ENCODE measurements at places on chromosomes 12 and 14. TPM values are rescaled to one million over a fixed set of nuclear protein-coding genes. Genes with fewer than 3 reads are reported as not detected.
A peak's percentile ranks its signal among the peaks of the same experiment; 100 is the strongest.

DNA sequence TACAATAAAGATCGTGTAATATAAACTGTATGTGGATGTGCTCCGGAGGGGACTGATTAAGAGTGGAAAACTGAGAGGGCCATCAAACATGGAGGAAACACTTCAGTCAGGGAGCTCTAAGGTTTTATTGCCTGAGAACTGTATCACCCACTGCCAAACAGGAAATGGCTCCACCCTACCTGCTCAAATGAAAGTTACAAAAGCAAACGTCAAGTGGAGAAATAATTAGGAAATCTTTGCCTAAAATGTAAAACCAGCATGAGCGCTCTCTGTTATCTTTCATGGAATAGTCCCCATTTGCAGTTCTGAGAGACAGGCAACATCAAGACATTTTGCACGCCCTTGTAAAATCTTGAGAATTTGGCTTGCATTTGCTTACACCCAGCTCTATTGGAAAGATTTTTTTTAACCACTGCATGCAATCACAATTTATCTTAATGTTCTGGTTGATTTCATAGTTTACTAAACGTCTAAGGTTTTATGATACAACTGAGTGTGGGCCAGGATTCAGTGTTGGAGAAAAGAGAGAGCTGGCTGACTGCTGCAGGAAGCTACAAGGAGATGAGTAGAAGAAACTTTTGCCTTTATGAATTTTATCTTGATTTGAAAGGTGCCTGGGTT is 344.0 kb upstream of the PRICKLE1 start:
- DNase-seq: no peak
- H3K4me1 ChIP-seq: no peaks in the 10 kb centered on the region
- no peaks in the 10 kb centered on the region for H3K27me3 ChIP-seq
- H3K4me3 ChIP-seq: no peak overlapping the region

GRCh38 chr12:92628476-92628875 is 74.3 kb upstream of the PLEKHG7 start:
- no peaks in the 10 kb centered on the region for H3K27me3 ChIP-seq
- DNase-seq: no peak
- no peak overlapping the region for H3K27ac ChIP-seq
- no peak overlapping the region for H3K4me3 ChIP-seq
- H3K36me3 ChIP-seq: no peaks in the 10 kb centered on the region
- H3K4me1 ChIP-seq: no peaks in the 10 kb centered on the region

DNA sequence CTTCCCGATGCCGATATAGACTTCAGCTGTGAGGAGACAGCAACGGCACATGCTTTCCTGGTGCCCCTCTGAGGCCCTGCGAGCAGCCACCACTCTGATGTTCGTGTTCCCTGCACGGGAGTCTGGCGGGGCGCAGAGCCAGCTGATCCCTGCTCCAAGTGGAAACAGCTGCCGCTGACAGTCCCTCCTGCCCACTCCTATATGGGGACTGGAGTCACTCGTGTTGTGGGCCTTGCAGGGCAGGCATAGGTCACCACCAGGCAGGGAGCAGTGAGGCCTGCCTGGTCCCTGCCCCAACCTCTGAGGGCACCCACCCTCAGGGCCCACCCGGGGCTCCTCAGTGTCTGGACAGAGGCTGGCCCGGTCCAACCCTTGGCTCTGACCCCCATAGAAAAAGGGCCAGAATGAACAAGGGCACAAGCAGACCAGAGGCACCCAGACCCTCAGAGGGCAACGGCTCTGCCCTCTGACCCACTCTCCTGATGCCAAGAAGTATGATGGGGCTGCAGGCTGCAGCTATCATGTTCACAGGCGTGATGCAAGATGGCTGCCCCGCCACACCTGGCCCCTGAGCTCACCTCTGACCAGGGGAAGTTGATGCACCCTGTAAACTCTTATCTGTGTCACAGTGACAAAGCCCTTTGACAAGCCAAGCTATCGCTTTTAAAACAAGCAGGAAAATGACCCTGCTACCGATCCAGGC is 181.6 kb downstream of the CALM1 start:
- no peak overlapping the region for H3K27ac ChIP-seq
- H3K36me3 ChIP-seq: no peaks in the 10 kb centered on the region
- H3K4me1 ChIP-seq: no peaks in the 10 kb centered on the region
- H3K27me3 ChIP-seq: no peaks in the 10 kb centered on the region
- H3K4me3 ChIP-seq: no peak overlapping the region
- DNase-seq: no peak

DNA sequence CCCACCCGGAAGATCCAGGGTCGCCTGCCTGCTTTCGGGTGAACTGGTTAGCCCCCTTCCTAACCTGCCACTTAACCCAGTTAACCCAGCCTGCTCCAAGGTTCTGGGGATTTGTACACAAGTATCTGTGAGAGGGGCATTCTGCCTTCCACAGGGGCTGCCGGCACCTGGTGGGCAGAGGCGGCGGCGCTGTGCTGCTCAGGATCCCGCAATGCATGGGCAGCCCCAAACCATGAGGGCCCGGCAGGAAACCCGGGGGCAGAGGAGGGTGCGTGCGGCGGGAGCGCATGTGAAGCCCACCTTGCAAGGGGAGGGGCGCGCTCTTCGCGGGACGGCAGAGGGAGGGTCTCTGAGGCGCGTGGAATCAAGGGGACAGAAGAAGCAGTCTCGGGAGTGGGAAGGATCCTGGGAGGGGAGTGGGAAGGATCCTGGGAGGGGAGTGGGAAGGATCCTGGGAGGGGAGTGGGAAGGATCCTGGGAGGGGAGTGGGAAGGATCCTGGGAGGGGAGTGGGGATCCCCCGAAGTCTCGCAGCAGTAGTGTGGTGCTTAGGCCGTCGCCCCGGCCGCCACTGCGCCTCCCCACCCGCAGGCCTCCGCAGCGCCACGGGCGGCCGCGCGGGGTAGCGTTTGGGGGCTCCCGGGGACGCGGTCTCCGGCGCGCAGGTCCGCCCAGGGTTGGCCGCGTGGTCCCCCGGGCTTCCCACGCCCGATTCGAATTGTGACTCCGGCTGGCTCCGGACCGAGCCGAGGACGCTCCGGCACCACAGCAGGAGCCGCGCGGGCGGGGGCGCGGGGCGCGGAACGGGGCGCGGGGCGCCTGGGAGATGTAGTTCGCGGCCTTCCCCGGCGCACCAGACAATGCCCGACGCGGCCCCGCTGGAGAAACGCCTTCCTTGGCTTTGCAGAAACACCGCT is 4.9 kb upstream of the MTA1 start:
- peak; percentile 50 for DNase-seq
- peak overlapping the region; percentile 30 for H3K4me3 ChIP-seq
- peaks cover 30% of the 10 kb centered on the region for H3K27me3 ChIP-seq
- H3K27ac ChIP-seq: no peak overlapping the region
- H3K4me1 ChIP-seq: peaks cover 36% of the 10 kb centered on the region

DNA sequence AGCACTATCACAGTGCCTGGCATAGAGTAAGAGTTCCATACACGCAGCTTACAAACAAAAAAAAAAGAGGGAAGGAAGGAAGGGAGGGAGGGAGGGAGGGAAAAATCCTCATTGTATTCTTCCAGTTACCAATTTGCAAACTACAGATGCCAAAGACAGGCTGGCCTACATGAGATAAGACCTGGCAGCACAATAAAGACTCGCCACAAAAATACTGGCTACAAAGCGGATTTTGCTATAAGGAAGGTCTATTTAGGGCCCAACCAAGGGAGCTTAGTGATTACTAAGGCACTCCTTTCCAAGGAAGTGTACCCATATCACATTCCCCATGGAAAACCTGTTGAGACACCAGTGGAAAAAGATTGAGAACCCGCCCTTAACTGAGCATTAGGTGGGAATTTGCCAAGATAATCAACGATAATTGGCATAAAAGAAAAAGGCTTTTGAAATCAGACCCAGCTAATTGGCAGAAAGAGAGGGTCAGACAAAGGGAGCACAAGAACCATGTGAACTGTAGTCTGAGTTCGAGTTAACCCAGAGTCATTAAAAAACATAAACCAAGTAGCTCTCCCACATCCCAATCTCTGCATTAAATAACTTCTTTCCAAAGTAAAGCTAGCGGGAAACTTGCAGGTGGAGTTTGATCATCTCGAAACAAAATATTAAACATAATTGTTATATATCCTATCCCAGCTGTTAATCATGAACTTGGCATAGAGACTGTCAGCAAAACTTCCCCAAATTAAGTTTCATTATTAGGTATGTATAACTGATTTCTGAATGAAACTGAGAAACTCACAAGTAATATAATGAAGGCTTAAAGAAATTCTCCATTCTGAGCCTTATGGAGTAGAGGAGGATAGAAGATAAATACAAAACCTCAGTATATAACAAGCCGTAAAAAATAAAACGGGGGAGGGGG is 50.1 kb downstream of the PHLDA1 start:
- H3K36me3 ChIP-seq: no peaks in the 10 kb centered on the region
- no peak overlapping the region for H3K4me3 ChIP-seq
- no peak overlapping the region for H3K27ac ChIP-seq
- peaks cover 46% of the 10 kb centered on the region for H3K4me1 ChIP-seq
- DNase-seq: no peak

DNA sequence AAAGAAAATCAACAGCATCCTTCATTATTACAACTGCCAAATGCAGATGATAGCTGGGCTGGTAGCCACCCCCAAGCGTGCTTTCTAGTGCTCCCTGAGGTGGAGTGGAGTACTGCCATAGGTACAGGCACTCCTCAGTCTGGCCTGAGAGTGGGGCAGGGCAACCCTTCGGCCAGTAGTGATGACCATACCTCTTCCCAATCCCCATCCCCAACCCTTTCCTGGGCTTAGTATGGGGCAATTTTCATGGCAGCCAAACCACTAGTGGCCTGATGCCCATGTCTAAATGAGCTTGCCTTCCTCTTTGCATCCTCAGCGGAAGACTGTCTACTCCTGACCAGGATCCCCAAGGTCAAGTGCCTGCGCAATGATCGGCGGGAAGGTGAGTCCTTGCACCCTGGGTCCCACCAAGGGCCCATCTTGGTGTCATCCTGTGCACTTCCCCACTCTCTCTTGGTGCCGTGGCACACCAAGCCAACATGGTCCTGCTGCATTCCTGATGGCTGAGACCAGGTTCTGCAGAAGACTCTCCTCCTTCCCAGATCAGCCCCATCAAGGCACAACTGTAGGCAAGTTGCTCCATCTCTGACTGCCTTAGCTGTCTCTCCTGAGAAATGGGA is 65.8 kb downstream of the GALNT16 start:
- no peak overlapping the region for H3K4me3 ChIP-seq
- H3K4me1 ChIP-seq: no peaks in the 10 kb centered on the region
- DNase-seq: no peak
- no peak overlapping the region for H3K27ac ChIP-seq

DNA sequence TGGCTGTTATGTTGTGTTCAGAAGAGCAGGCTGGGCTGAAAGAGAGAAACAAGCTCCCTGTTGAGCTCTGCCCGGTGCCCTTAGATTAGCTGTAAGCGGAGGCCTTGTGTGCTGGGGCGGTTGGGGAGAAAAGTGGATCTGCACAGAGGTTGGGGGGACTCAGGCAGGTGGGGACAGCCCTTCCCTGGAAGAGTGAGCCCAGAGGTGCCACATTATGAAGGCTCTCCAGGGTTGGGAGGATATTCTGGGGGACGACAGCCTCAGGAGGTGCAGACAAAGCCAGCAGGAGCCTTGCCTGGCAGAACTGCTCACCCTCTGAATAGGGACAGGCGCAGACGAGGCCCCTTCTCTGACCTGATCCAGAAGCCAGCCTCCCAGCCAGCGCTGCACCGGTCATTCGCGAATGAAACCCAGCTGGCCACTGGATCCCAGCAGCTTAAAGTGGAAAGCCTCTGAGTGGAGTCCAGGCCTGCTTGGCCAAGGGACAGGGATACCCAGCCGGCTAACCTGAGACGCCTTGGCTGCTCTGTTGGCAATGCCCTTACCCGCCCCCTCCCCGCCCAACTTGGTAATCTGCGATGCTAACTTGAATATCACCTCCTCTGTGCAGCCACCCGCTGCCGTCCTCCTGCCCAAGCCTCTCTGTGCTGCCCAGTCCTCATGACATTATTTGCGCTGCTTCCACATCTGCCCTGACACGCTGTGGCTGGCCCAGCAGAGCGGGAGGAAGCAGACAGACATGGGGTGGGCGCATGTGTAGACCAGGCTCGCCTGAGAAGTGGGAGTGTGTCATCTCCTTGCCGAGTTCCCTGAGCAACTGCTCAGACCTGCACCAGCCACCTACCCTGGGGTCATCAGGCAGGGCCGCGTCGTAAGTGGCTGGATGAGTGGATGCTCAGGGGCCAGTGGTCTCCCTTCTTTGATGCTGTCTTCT is 5.6 kb downstream of the HIP1R start:
- H3K4me1 ChIP-seq: peaks cover 20% of the 10 kb centered on the region
- H3K36me3 ChIP-seq: peaks cover 9% of the 10 kb centered on the region
- H3K4me3 ChIP-seq: no peak overlapping the region
- no peak overlapping the region for H3K27ac ChIP-seq
- no peaks in the 10 kb centered on the region for H3K27me3 ChIP-seq

DNA sequence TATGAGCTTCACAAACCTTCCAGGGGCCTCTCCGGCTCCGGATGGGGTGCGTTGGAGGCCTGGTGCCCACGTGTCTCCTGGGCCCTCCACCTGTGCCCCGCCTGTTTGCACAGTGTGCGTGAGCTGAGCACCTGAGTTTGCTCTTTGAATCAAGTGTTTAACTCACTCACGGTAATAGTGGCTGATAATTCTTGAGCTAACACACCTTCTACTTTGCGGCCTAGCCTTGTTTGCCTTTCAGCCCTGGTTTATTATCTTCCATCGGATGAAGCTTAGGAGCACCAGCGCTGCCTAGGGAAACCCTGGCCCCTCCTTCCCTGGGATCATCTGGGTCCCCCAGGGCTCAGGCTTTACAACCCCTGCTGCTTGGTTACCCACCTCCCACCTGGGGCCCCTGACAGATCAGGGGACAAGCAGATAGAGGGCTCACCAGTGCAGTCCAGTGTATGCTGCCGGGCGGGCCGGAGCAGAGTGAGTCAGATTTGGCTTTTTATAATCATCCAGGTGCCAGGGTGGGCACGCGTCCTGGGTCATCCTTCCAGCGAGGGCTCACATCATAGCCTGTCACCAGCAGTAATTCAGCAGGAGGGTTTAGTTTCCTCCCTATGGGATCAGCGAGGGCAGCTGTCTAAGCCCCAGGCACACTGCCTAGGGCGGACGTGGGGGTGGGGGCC is 62.8 kb upstream of the RFLNA start:
- H3K36me3 ChIP-seq: no peaks in the 10 kb centered on the region
- no peak for DNase-seq
- H3K4me1 ChIP-seq: no peaks in the 10 kb centered on the region
- no peak overlapping the region for H3K27ac ChIP-seq

ANKS1B gene
- total RNA-seq: 0.16 TPM

- DNase-seq: peak; percentile 36
- no peaks in the 10 kb centered on the region for H3K4me1 ChIP-seq
- H3K36me3 ChIP-seq: no peaks in the 10 kb centered on the region
- H3K27ac ChIP-seq: no peak overlapping the region
- H3K4me3 ChIP-seq: no peak overlapping the region
- peaks cover 20% of the 10 kb centered on the region for H3K27me3 ChIP-seq
Observed at GRCh38 chr12:3135522-3136461, 58.6 kb downstream of the TSPAN9 start.

Measured in CD4-positive, alpha-beta T cell (primary cell).